ENCODE measurements at places on chromosomes 13 and 19.

DNA sequence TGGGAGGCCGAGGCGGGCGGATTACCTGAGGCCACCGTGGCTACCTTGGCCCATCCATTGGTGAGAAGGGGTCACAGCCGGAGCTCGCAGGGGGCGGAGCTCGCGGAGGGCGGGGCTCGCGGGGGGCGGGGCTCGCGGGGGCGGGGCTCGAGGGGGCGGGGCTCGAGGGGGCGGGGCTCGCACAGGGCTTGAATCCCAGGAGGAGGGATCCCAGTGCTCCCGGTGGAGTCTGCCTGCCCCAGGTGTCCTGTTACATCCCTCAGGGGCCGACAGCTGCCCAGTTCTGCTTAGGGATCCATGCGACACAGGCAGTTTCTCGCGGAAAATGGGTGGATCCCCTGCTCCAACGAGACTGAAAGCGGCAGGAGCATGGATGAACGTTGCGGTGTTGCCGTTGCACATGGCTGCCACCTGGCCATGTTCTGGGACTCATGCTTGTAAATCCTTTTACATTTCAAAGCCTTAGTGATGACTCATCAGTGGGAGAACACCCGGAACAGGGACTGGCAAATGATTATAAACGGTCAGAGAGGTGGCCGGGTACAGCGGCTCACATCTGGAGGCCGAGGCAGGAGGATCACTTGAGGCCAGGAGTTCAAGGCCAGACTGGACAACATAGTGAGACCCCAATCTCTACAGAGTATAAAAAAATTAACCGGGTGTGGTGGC, 25.1 kb downstream of the TMPRSS9 start:
- peak; percentile 83 for DNase-seq

- no peak for DNase-seq
Measured at GRCh38 chr19:18500799-18501198, 21.1 kb downstream of the ELL start.

GRCh38 chr13:110261166-110262081, 45.5 kb downstream of the COL4A1 start:
- no peak for DNase-seq

DNA sequence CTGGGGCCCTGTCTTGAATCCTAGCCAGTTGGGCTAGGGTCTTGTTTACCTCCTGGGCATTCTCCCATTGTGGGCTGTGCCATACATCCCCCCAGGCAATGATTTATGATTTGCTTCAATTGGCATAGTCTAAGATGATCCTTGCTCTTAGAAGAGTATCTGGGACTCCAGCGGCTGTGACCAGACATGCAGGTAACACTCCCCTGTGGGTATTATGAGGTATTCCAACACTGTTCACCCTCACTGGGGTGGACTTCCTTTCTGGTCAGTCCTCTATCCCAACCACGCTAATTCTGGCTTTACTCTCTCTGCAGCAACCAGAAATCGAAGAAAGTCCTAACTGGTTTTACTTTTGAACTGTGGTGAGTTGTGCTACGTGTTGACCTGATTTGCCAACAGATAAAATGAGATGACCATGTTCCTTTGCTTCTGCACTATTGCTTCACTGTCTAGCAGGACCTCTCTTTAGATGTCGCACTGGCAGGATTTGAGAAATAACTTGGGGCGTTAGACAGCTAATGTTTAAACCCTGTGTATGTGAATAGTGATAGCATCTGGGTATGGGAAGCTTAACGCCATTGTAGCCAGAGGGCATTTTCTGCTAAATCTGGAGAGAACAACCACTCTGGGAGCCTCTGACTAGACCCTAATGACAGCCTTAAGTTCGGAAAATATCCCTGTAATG, 6.7 kb upstream of the LRCH1 start:
- peak; percentile 25 for DNase-seq

DNA sequence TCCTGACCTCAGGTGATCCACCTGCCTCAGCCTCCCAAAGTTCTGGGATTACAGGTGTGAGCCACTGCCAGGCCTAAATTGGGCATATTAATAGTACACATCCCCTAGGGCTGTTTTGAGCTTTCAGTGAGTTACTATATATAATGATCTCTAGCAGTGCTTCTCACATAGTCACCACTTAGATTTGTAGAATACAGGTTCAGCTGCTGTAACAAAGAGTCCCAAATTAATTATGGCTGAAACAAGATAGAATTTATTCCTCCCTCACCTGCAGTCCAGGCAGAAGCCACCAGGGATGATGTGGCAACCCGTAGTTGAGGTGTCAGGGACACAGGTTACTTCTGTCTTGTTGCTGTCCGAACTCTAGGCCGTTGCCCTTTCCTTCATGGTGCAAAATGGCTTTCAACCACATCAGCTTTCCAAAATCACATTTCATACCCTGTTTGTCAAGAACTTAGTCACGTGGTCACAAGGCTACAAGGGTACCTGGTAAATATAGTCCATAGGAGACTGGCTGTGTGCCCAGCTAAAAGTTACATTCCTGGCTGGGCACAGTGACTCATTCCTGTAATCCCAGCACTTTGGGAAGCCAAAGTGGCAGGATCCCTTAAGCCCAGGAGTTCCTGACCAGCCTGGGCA, 2.9 kb downstream of the PROSER3 start:
- peak; percentile 33 for DNase-seq

GRCh38 chr19:16136185-16136999, 7.1 kb upstream of the HSH2D start:
- DNase-seq: no peak

DNA sequence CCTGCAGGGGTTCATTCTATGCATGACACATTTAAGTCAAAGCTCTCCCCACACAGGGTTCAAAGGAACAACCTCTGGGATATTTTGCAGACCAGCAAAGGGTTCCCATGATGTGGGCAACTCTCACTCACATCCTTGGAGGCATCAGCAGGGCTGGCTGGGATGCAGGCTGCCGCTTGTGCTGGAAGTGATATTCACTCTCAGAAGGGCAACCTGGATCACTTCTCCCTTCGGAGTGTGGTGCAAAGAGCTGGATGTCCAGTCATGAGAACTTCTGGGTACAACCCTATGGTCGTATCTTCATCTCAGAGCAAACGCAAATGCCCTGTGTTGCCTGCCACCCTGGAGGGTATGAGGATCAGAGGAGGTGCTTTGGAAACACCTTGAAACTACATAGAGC, 98.6 kb downstream of the ZDHHC20 start:
- DNase-seq: no peak

- no peak for DNase-seq
Measured at GRCh38 chr19:50794074-50794875, 4.1 kb downstream of the ACP4 start.
